ENCODE measurements at places on chromosomes 13 and 19.

GRCh38 chr19:37941782-37942515 lies 34.9 kb downstream of the SIPA1L3 start:
- no peak for DNase-seq

DNA sequence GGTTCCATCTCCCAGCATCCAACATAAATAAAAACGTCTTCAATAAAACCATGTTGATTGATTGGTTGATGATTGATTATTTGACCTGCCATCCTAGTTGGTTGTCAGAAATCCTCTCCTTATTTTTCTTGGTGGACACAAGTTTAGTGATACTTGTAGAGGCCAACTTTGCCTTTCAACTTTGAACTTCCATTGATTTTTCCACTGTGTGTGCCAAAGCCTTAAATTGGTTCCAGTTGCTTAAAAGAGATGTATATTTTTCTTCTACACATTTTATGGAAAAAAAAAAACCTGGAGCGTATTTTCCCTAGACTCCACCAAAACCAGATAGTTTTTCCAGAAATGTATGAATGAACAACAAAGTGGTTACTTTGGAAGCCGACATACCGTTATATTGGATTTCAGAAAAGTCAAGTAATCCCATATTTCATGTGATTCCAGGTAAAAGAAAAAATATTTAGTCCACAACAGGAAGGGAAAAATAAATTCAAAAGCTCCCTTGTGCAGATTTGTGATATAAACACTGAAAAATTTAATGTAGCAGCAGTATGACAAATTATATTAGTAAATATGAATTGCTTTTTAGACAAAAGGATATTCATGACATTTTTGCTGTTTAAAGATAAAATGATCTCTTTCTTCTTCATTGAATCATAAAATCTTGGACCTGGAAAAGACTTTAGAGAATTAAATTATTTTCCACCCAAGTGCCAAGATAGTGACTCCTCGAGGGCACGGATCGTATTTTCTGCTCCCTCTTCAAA lies 85.2 kb downstream of the MBNL2 start:
- DNase-seq: no peak

DNA sequence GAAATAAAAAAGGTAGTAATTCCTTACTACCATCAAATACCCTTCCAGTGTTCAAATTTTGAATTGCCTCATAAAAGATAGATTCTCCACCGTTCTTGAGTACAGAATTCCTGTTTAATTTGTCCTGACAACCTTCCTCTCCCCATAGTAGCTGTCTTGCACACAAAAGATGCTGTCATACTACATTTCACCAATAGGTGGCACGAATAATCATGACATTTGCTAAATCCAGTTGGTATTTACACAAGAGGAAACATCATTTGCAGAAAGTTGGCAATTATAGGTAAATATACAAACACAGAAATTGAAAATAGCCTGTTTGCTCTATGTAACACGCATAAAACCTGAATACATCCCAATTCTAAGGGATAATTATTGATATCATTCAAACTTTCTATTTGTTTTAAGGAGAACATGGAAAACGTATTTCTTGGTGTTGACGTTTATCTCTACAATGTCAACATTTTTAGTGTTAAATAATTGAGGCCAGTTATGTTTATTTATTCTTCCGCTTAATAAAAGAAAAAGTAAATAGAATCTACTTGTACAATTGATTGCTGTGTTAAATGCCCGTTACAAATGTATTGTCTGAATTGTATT lies 58.3 kb upstream of the CLDN10 start:
- DNase-seq: no peak

DNA sequence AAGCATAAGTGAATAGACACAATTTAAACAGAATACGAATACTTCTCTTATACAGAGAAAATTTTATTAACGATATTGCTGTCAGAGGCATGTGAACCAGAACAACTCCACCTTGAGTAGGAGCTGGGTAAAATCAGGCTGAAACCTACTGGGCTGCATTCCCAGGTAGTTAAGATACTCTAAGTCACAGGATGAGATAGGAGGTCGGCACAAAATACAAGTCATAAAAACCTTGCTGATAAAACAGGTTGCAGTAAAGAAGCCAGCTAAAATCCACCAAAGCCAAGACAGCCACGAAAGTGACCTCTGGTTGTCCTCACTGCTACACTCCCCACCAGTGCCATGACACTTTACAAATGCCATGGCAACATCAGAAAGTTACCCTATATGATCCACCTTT lies 49.2 kb upstream of the TRPC4 start:
- no peak for DNase-seq

GRCh38 chr19:13002166-13002898 lies 7.1 kb downstream of the NFIX start:
- DNase-seq: no peak

DNA sequence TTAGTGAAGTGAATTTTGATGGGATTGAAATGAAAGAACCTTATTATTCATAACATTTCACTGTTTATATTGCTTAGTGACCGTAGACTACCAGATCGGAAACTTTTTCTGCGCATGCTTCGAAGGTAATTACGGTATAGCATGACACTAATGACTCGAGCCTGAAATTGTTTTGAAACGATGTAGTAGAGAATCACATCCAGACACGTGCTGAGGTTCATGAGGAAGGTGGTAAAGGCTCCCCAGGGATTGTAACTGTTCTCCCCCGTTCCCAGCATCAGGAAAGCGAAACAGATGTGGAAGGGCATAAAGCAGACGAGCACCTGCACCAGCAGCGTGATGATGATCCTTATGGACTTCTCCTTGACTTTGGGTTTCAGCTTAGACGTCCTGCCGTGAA lies 3.3 kb downstream of the GPR18 start:
- DNase-seq: no peak

- DNase-seq: no peak
Observed at GRCh38 chr19:2308114-2308556, at the start of gene LINGO3. Gene LINGO3 (minus strand): TSS chr19:2308154. CDS start chr19:2291776, 16,378 bp downstream.

DNA sequence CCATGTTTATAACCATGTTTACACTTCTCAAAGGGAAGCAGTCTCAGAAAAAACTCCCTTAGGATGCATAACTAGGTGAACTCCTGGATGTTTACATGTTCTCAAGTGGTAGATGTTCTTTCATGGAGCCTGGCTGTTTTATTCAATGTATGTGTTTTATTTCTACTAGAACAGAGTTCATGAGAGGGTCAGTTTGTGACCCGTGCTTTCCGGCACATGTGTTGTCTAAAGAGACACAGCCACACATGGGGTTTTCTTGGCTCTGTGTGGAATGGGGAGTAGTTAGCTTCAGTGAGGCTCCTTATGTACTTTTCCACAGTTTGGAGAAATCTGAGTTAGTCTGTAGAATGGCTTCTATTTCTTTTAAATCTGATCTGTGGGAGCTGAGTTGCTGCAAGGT lies 60.9 kb downstream of the ATP8A2 start:
- no peak for DNase-seq

DNA sequence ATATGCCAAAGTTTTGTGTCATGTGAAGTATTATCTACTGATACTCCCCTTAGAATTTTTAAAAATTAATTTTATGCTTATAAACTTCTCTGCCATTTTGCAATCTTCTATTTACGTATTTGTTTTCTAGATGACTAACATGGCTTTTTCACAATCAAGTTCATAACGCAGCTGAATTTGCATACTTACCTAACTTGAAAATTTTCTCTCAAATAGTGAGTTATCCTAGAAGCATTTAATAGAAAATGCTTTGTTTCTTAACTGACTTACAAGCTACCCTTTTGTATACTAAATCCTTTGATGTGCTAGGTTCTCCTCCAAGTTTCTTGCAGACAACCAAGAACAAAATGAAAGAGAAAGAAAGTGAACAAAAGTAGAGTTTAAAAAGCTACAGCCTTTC lies 683.5 kb downstream of the LIG4 start:
- DNase-seq: no peak

- no peak for DNase-seq
Observed at GRCh38 chr13:43077046-43077445, 53.7 kb downstream of the DNAJC15 start.

GRCh38 chr13:35690581-35691207 lies 214.2 kb upstream of the MAB21L1 start:
- DNase-seq: no peak

DNA sequence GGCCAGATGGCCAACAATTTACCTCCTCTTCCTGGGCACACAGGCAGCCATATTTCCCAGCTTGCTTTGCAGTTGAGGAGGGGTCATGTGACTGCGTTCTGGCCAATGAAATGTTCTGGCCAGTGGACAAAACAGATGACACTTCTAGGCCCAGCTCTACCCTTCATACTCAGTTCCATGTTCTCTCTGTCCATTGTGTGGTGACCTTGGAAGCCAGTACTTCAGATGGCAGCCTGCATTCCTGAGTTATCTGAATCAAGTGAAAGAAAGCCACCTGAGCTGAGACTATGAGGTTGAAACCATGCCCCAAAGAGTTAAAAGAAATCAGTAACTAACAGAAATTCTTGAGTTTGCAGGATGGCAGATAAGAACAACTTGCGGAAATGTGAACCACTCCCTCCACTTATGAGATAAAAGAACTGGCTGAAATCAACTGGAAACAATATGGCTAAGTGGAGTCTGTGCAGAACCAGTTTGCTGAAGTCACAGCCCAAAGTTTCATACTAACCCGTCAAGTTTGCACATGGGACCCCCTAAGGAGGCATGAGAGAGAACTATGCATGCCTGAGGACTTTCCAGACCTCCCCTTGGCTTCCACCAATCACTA lies 8.1 kb downstream of the FAM187B start:
- no peak for DNase-seq

- DNase-seq: no peak
Observed at GRCh38 chr13:107351305-107351704, 783.4 kb upstream of the ARGLU1 start.

GRCh38 chr13:49246850-49247642 lies 679 bp upstream of the CDADC1 start:
- no peak for DNase-seq

DNA sequence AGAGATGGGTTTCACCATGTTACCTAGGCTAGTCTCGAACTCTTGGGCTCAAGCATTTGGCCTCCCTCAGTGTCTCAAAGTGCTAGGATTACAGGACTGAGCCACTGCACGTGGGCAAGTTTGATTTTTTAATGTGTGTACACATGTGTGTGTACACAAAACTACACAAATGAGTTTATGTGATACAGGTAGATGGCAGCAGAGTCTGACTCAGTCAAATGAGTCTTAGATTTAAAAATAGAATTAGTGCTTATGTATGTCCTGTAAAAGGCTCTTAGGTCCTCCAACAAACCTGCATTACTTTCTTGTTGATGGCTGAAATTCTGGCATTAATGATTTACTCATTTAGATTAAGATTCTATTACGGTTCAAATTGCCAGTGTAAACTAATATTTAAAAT lies 293.7 kb downstream of the PCDH17 start:
- no peak for DNase-seq

DNA sequence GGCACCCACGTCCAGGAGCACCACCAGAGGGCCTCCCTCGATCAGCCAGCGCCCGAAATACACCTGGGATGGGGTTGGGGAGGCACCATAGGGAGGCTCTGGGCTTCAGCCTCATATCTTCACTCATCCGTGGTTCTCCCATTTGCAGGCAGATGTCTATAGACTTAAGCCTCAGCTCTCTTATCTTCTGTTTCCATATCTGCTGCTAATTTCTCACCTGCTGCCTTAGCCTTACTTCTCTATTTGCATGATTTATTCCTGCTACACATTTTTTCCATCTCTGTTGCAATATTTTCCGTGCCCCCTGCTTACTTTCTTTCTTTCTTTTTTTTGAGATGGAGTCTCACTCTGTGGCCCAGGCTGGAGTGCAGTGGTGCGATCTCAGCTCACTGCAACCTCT lies 5.8 kb downstream of the GYS1 start:
- DNase-seq: no peak

- DNase-seq: no peak
Observed at GRCh38 chr19:35781650-35782049, 6.3 kb downstream of the ARHGAP33 start.

GRCh38 chr19:55379174-55379573 lies 2.5 kb downstream of the TMEM190 start:
- DNase-seq: no peak

DNA sequence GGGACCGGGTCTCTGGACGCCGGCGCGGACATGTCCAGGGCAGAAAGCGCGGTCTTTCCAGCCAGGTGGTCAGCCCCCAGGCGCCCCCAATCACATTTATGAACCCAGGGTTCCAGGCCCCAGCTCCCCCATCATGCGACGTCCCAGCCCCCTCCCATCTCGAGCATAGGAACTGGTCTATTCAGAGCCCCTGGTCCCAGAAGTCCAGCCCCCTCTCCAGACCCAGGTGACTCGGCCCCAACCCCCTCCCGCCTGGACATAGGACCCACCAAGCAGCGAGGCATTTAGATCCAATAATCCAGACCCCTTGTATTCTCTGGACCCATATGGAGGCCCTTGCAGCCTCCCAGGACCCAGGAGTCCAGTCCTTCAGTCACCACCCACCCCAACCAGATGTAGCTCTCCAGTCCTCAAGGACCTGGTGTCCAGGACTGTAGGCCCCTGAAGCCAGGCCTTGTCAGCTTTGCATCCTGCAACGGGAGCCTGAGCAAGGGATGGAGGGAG lies 501 bp downstream of the APLP1 start:
- DNase-seq: no peak

DNA sequence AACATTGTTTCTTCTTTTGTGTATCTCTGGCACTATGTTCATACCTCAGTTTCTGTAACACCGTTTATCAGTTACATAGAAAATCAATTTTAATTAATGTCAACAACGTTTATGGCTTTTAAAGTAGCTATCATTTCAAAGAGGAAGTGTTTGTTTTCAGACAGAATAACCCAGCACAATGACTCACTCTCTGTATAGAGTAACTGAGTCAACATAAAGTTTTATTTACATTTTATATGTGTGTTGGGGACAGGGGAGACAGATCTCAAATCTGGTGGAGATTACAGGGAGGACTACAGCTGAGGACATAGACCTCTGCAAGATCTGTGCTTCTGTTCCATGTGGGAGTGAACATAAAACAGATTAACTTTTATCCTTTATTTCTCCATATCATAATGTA lies 2590.1 kb downstream of the PCDH9 start:
- DNase-seq: no peak

GRCh38 chr19:14052470-14052869 lies 9.4 kb downstream of the PALM3 start:
- DNase-seq: no peak

- no peak for DNase-seq
Observed at GRCh38 chr19:5096536-5096935, 127.6 kb downstream of the KDM4B start.

DNA sequence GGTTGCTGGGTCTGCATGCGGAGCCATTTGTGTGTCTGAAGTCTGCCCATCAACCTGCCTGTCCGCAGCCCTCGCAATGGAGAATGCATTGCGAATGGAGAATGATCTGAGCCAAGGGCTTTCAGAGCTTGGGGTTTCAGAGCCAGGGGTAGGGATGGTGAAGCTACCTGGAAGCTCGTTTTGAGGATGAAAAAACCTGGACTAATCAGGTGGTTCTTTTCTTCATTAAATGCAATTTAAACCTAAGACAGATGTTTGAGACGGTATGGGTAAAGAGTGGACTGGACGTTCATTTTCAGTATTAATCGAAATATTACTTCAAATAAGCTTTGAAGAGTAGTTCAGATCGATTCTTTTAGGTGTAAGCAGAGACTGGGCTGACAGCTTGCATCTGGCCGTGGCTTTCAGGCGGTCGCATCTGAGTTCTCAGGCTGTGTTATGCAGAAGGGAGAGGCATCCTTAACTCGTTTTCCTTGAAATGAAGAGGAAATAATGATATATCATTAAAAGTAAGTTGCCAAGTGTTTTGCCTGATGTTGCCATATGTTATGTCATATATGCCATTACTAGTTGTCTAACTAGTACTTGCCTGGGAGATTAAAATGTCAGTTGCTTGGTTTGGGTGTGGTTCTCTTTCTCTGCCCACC lies 801 bp downstream of the MCF2L start:
- no peak for DNase-seq
